ENCODE measurements at places on chromosomes 16 and 17. TPM values are rescaled to one million over a fixed set of nuclear protein-coding genes. Genes with fewer than 3 reads are reported as not detected.

Gene KRT15
- polyA plus RNA-seq = 2.5 TPM

- H3K4me3 ChIP-seq = peak within 1 kb of the TSS; percentile 85
- peaks cover 13% of the 10 kb centered on the region for H3K4me1 ChIP-seq
- peak within 1 kb of the TSS; percentile 77 for H3K27ac ChIP-seq
- no peaks in the 10 kb centered on the region for H3K27me3 ChIP-seq
Measured at GRCh38 chr17:50150354-50151040, at the start of gene PPP1R9B. Gene PPP1R9B (minus strand): TSS chr17:50150677. CDS start chr17:50150513, 164 bp downstream.

DNA sequence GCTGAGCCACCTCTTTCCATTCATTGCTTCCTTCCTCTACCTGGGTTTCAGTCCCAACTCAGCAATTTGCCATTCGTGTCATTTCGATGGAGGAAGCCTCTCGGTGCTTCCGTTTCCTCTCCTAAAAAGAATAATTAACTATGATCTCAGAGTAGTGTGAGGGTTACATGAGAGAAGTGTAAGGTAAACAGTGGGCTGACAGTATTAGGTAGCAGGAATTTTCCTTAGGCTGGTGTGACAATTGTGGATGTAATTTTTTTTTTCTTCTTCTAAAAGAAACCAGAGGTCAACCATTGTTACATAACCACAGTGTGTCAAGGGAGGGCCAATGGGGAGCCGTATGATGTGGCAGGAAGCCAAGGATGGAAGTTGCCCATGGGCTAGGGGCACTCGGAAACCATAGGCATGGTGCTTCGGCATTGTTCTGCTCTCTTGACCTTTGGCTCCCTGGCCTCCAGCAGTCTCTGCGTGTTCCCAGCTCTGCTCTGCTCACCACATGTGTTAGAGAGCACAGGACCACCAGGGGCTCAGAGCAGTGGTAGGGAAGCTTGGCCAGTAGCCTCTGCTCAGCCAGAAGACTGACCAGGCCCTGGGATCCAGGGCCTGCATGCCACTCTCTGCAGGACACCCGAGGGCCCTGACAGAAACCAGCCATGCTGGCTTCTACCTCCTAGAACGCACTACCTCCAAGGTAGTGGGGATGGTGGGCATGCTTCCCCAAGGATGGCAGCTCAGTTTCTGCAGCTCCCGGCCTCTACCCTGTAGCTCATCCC lies 2.0 kb upstream of the TOP2A start:
- no peaks in the 10 kb centered on the region for H3K4me1 ChIP-seq
- no peaks in the 10 kb centered on the region for H3K27me3 ChIP-seq
- H3K4me3 ChIP-seq = no peak overlapping the region

- H3K27ac ChIP-seq = no peak overlapping the region
- no peaks in the 10 kb centered on the region for H3K4me1 ChIP-seq
- H3K27me3 ChIP-seq = no peaks in the 10 kb centered on the region
- no peak for DNase-seq
- H3K36me3 ChIP-seq = no peaks in the 10 kb centered on the region
Measured at GRCh38 chr17:19987897-19988296, 10.3 kb upstream of the AKAP10 start.

- no peaks in the 10 kb centered on the region for H3K36me3 ChIP-seq
- no peaks in the 10 kb centered on the region for H3K27me3 ChIP-seq
- no peak for DNase-seq
- H3K4me3 ChIP-seq = no peak overlapping the region
- no peaks in the 10 kb centered on the region for H3K4me1 ChIP-seq
Measured at GRCh38 chr16:75805946-75806345, 79.7 kb upstream of the CPHXL start.

GRCh38 chr16:50953290-50953689 lies 197.8 kb downstream of the SALL1 start:
- H3K4me1 ChIP-seq = no peaks in the 10 kb centered on the region
- H3K4me3 ChIP-seq = no peak overlapping the region
- no peak for DNase-seq
- H3K36me3 ChIP-seq = no peaks in the 10 kb centered on the region
- peaks cover 2% of the 10 kb centered on the region for H3K27me3 ChIP-seq

Gene TNFRSF13B
- 0.13 TPM for polyA plus RNA-seq

DNA sequence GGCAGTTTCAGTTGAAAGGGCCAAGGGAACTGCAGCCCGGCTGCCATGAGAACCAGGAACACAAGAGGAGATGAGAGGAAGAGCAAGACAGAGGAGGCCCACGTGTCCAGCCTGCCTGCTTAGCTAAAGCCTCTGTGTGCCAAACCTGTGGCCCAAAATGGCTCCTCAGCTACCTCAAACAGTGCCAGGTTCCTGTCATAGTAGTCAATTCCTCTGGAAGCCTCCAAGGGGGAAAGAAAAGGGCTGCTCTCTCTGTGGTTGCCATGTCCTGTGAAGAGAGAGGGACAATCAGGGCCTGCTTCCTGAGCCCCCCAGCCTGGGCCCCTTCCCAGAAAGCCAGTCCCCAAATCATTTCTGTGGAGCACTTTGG lies 5.2 kb downstream of the SLC12A4 start:
- no peaks in the 10 kb centered on the region for H3K27me3 ChIP-seq
- no peak overlapping the region for H3K4me3 ChIP-seq
- DNase-seq = no peak
- H3K36me3 ChIP-seq = no peaks in the 10 kb centered on the region
- H3K27ac ChIP-seq = peak overlapping the region; percentile 8
- no peaks in the 10 kb centered on the region for H3K4me1 ChIP-seq
